Activated CD4-positive, alpha-beta memory T cell treated with anti-CD3 and anti-CD28 coated beads for 36 hours (primary cell): ENCODE measurements at places on chromosomes 11 and 22.

DNA sequence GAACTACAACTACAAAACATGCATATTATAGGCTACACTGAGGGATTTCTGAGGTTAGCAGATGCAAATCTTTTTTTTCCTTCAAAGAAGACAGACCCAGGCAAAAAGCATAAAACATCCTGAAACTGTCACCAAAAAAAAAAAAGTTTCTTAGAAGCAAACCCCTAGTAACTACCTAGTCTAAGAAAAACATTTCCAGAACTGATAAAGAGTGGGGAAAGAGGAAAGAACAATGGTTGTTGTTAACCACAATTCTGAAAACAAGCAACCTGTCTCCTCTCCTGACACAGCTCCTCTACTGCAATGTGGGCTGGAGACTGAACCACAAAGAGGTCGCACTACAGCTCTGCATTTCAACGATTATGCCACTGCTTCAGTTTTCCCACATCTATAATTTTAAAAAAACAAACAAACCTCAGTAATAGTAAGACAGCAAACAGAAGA is 15.0 kb downstream of the DENND5A start:
- DNase-seq, result peak; percentile 55

DNA sequence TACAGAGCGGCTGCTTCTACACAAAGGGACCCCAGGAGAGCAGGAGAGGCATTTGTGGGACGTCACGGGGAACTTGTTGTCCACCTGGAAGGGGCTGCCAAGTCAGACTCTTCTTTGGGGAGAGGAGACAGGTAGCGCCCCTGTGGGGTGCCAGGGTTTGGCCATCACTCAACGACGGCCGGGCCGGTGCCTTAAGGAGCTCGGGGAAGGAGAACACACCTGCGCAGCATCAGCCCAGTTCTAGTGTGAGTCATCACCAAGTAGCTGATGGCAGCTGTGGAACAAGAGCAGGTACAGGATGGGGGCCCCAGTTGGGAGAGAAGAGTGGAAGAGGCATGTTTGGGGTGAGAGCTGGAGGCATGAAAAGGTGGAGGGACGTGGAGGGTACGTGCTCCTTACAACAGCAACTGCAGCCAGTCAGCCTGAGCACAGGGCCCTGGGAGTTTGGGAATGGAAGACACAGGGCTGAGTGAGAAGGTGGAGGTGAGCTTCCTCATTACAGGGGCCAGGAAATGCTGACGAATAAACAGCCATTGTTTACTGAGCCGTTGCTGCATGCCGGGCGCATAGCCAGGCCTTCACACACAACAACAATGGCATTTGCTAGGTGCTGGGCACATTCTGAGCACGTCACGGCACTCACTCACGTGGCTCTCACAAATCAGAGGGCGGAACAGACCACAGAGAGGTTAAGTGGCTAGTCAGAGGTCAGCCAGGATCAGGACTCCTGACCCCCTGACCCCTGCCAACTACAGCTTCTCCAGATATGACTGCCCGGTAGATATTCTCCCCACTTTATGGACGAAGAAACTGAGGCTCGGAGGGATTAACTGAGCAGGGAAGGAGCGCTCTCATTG is 29.1 kb upstream of the TP53I11 start:
- DNase-seq, result no peak

DNA sequence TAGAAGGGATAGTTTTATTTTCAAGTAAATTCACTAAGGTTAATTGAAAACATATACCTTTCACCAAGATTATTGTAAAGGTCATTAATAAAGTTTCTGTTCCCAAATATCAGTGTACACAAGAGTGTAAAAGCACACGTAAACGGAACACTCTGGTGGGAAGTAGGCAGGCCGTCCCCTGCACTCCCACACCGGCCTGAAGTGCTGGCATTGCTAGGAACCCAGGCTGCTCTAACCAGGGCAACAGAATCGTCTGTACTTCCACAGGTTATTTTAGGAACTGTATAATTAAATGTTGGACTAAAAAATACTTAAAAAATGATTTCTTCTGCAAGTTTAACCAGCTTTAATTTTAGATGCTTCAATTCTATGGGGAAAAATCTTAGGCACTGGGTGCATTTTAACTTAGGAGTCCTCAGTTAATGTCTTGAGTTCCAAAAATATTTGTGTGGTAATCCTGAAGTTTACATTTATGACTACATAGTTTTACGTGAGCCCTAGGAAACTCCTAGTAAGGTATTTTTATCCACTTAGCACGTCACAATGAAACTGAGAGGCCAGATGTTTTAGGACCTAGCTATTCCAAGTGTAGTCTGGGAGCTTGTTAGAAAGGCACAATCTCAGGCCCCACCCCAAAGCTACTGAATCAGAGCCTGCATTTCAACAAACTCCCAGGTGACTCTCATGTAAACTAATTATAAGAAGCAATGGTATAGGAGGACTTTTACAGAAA is 31.2 kb downstream of the KMT5B start:
- DNase-seq, result no peak

DNA sequence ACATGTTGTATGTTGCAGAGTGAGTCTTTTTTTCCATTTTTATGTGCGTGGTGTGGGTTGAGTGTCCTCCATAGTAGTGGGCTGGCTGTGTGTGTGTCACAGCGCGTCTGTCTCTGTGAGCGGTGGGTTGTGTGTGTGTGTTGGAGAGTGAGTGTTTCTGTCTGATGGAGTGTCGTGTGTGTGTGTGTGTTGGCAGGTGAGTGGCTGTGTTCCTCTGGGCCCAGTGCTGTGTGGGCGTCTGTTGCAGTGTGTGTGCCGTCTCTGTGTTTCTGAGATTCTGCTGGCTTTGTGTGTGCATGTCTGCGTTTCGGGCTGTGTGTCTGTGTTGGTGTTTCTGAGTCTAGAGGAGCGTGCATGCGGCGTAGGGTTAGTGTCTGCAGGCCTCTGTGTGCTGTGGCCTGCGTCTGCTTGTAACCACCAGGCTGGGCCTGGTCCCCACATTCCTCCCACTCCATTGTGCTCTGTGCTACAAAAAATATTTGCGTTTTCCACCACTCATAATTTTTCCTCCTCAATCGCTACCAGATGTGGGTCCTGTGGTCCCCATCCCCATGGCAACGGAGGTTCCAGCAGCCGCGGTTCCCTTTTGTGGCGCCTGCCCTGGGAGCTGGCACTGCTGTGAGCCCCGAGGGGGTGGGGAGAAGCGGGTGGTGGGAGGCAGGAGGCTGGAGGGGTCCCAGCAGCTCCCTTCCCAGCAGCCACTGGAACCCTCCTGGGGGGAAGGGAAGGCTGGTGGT is 15.2 kb downstream of the SCARF2 start:
- DNase-seq, result no peak

DNA sequence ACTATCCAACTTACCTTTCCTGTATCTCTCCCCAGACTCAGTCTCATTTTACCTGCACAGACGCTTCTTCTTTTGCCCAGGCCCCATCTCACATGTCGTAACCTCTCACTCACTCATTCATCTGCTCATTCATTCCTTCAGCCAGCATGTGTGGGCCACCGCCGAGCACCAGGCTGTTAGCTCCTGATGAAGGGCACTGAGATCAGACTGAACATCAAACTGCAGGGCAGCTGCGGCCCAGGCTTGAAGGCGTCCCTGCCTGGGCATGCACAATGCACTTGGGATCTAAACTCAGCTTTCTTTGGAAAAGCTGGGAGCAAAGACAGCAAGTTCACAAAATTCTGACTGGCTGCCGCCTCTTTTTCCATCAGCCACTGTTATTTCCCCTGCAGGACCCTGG is 1456.3 kb downstream of the BRD1 start:
- DNase-seq, result no peak

- no peak for DNase-seq
Measured at GRCh38 chr11:16440136-16440535, 83.8 kb upstream of the SOX6 start.

DNA sequence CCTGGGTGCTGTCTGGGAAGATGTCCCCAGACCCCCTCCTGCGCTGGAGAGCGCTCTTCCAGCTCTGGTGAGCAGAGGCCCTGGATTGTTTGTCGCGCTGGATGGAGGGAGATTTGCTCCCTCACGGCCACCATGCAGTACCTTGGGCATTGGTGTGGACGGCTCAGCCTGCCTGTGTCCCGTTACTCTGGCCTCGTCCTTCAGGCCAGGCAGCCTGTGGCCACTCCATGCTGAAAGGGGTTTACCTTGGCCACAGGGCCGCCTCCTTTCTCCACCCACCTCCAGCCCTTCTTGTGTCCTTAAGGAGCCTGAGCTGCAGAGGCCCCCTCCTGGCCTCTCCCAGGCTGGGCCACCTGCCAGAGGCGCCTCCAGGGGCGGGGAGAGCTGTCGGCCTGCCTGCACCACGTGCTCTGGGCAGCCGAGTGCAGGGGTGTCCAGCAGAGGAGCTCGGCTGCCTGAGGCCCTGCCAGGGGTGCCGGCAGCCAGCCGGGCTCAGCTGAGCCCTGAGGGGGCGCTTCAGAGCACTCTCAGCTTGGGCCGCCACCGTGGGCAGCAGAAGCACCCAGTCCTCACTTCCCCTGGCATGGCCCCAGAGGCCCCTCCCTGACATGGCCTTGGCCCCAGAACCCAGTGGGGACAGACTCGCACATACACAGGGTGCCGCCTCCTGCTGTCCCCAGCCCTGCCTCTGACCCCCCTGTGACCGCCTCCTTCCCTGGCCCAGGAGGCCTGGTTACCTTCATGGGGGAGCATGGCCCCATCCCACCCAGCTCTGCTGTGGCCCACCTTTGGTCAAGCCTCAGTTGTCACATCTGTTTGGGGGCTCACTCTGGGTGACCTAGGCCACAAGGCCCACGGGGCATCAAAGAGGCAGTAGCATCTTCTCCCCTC is 3.4 kb downstream of the CCND1 start:
- DNase-seq, result no peak

DNA sequence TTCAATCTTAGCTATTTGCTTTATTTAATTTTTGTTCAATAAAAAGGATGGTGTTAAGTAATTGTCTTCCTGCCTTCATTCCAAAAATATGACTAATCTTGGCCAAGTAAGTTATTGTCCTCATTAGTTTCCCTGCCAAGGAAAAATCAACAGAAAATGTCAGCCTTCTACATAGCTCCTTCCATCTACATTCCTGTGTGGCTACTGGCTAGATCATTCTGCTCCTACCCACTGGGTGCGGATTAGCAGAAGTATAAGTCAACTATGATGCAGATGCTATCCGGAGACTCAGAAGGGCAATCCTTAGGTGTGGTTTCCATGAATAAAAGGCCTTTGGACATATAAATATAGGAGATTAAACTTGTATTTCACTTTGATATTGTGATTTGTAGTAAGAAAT is 154.4 kb downstream of the SBF2 start:
- DNase-seq, result no peak

DNA sequence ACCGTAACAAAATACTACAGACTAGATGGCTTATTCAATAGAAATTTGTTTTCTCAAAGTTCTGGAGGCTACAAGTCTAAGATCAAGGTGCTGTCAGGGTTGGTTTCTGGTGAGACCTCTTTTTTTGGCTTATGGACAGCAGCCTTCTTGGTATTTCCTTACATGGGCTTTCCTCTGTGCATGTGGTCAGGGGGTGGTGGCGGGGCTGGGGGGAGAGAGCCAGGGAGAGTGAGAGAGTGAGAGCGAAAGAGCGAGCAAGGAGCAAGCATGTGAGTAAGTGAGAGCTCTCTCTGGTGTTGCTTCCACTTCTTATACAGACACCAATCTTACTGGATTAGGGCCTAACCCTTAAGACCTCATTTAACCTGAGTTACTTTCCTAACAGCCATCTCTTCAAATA is 181.5 kb downstream of the TMEM135 start:
- DNase-seq, result peak; percentile 17

- peak; percentile 65 for DNase-seq
Measured at GRCh38 chr11:63768237-63769041, at the start of gene ZFTA. TSS of gene ZFTA (minus strand) at chr11:63768775. CDS start at chr11:63768622, 153 bp downstream.

DNA sequence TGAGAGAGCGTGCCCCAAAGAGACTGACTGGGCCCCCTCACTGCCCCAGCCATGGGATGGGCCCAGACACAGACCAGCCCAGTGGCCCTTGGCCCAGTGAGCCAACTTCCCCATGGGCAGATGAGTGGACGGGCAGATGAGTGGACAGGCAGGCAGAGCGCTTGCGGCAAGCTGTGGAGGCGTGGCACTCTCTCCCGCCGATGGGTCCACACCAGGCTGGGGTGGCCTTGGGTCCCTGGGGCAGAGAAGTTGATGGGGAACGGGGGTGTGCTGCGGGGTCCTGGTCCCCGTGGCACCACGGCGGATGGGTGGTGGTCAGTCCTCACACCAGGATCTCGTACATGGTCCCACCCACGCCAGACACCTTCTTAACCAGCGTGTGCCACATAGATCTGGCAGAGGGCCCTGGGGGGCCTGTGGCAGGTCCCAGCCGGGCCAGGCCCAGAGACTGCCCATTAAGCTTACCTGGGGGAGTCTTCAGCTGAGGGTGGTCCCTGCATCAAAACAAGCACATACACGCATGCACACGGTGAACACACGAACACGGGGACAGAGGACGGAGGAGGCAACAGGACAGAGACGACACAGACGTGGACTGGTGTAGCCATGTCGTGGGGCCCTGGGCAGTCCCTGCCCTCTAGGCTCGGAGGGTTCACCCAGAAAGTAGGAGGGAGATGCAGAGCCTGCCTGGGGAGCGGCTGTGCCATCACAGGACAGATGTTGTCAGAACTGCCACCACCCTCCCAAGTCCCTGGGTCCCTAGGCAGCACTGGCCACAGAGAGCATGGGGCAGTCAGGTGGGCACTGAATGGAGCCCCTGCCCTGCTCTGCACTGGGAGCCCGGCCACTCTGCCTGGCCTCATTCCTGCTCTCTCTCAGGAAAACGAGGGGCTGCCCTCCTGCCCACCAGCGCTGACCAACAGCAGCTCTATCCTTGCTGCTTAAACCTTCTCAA is 182.2 kb downstream of the IGLL1 start:
- no peak for DNase-seq

DNA sequence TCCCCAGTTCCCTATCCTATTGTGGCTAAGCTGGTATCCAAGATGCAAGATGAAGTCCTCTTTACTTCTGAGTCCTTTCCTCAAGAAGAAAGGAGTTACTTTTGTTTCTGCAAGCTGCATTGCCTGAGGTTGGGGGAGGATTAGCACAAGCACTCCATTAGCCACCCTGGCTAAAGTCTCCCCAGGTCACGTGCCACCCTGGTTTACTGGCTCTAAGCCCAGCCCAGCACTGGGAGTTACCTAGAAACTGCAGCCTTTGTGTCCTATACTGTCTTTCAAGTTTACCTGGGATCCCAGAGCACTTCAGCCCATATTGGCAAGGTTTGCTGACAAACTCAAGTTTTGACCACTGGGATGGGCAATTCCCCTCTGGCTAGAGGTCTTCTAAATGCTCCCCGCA is 78.4 kb upstream of the DBX1 start:
- no peak for DNase-seq

GRCh38 chr11:31827455-31828206 is 16.5 kb upstream of the PAX6 start:
- no peak for DNase-seq
